ENCODE measurements at places on chromosomes 7 and 10.

DNA sequence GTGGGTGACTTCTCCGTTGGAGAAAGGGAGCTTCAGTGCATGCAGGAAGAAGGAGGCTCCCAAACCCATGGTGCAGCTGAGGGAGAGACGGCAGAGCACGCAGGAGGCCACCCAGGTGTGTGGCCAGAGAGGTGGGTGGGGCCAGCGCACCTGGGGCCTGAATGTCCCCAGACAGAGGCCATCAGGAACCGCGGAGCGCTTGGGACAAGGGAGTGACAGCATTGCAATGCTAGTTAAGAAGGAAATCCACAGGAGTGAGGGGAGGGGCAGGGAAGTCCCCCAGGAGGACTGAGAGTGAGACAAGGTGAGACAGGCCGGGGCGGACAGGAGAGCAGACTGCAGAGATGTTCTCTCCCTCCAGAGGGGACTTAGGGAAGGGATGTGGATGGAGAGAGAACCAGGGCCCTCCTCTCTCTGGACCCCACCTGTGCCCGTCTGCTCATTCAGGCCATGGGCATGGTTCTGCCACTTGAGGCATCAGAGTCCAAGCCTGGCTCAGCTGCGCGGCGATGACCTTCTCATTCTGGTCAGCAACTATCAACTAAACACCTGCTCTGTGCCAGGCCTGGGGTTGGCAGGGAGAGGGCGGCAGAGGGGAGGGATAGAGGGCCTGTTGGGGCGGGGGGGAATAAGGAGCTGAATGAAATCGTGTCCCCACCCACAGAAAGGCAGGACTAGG lies 69.4 kb upstream of the COL13A1 start:
- DNase-seq, result no peak

GRCh38 chr7:74612015-74612829 lies 45.3 kb upstream of the GTF2I start:
- no peak for DNase-seq

DNA sequence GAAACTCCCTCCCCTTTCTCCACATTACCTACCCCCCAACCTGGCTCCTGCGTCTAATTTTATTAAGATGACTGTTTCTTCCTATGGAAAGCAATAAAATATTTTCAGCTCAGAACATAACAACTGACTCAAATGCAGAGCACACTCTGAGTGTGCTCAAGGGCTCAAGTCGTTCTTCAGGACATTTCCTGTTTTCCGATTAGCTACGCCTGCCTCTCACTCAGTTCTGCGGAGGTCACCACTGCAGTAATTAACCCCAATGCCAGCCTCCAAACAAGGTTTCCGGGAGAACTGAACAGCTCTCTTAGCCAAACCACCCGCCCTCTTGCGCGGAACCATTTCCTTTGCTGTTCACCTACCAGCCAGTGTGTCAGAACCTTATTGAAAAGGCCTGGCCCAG lies 19.3 kb downstream of the MYOF start:
- DNase-seq, result no peak

DNA sequence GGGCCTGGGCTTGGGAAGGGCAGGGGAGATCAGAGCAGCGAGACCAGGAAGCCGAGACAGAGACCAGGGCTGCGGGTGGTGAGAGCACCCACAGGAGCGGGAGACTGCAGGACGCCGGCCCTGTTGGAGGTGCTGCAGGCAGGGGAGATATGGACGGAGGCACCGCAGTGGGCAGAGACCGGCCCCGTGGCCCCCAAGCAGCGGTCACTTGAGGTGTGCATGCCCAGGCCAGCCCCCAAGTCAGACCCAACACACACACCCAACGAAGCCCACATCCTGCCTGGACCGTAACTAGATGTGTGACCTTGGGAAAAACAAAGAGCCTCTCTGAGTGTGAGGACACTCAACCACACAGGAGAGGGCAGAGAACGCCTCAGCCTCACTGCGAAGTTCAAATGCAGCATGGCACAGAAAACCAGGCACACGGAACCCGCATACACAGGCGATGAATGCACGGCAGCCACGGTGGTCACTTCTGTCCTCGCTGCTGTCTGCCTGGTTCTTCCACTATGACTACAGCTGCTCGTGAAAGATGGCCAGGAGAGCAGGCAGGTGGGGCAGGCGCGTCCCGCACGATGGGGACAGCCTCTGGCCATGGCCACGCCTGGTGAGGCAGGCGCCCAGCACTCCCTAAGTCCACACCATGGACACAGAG lies 214.7 kb downstream of the MAD1L1 start:
- DNase-seq, result no peak

DNA sequence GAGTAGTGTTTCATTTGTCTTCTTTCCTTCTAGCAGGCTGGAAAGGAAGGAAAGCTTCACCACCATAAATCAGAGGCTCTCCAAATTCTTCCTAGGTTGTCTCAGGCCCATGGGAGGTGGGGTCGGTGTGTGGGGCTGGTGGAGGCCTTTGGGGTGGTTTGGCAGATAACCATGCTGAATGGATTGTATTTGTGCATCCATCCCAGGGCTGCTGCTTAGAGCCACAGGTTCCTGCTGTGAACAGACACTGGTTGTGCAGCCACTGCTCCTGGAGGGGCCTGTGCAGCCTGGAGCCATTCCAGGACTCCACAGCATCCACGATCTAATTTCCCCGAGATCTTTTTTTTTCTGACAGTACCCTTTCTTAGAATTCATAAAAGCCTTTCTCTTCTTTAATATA lies 741.8 kb downstream of the SUGCT start:
- DNase-seq, result no peak

DNA sequence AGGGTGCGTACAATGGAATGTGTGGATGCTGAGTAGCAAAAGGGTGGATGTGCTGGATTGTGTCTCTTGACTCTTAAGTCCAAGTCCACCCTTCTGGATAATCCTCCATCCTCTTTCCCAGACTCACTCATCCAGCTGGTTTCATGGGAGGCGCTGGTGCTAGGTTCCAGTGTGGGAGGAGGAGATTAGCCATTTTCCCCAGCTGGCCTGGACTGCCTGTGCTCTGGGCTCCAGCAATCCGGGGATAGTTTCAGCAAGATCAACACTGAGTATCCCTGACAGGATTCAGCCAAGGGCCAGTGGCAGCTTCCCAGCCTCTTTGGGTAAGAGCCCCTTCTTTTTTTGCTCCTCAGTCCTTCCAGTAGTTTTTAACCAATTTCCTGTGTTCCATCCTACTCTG lies 21.6 kb upstream of the TRIL start:
- DNase-seq, result no peak

GRCh38 chr7:127897704-127898454 lies 133.4 kb downstream of the LRRC4 start:
- DNase-seq, result no peak

DNA sequence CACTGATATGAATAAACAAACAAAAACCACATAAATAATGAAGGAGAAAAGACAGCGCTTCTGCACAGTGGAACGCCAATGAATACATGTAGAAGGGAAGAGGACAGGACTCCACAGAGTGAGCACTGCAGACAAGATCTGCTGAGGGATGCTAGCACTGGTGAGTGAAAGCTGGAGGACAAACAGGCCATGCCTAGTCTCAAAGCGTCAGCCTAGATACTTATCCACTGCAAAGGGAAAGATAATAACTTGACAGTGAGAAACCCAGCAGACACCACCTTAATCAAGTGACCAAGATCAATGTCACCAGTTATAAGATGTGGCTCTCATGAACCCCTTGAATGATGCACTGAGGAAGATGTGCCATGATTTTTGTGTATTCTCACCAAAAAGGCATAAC lies 227.6 kb downstream of the SKAP2 start:
- no peak for DNase-seq

DNA sequence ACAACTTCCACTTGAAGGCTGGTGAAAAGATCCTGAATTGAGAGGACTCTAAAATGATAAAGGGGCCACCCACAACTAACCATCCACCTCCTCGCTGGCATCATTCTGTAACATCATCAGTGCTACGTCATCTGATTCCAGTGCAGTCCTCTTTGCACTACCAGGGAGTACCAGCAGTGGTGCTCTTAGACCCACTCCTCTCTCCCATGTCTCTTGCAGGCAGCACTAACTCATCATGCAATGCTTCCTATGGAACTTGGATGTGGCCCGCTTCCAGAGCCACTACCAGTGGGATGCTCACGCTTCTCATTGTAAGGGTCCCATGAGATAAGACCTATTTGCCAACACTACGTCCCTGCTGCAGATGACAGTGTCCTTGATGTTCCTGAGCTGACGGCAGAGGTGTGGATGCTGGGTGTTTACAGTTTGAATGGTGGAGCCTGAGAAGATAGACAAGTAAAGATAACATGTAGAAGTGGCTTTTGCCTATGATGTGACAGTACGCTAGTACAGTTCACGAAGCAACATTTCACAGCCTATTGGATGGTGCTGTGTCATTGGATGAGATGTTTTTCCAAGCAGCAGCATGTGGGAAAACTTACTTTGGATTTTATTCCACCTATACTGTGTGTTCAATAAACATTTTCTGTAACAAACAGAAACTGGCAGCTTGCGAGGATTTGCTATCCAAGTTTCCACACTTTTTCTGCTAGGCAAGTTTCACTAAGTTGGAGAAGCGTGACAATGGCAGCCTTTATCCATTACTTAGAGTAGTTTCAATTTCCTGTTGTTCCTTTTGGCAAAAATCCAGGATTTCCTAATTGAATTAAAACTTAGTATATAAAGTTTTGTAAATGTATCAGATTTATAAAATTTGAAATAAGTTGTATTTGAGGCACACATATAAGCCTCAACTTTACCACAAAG lies 35.8 kb upstream of the COBL start:
- no peak for DNase-seq

DNA sequence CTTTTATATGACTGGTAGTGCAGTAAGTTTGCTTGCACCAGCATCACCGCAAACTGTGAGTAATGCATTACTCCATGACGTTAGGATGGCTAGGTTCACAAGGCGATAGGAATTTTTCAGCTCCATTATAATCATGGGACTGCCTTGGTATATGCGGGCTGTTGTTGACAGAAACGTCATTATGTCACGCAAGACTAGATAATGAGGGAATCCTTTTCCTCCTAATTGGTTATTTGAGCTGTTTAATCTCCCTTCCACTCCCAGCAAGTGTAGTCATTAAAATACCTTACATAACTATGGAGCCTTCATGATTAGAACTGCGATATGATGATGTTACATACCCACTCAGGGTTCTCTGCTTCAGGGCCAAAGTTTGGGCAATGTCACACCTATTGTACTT lies 17.3 kb downstream of the KLLN start:
- DNase-seq, result no peak

DNA sequence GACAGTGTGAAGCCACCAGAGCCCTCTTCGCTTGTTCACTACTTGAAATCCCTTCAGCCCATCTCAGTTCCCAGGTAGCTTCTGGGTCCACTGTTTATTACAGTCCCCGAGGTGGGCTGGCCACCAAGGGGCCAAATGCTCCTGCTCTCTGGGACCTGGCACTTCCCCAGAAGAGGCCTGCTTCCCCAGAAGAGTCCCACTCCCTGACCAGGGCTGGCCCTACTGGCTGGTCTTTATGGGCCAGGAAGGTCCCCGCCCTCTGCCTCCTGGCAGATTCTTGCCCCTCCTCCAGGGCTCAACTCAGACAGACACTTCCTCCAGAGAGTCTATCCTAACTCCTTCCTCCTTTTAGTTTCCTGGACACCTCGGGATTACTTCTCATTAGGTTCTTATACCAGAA lies 70.7 kb upstream of the LRRC18 start:
- no peak for DNase-seq

GRCh38 chr7:28151965-28152364 lies 28.6 kb downstream of the JAZF1 start:
- no peak for DNase-seq

DNA sequence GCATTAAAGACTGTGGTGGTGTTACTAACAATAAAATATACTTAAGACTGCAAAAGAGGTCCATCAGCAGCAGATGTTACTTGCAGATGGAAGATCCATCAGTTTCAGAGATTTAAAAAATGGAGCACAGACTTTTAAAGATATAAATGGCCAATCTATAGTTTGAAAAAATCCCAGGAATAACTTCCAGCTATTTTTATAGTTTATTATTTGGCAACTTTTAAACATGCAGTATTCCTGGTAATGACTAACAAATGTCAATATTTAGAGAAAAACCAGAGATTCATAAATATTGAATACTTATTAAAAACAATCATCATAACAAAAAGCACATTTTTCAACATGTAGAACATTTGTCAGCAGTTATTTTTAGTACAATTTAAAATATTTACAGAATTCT lies 30.7 kb downstream of the RTKN2 start:
- DNase-seq, result no peak

GRCh38 chr7:147664541-147664940 lies 926.0 kb upstream of the C7orf33 start:
- DNase-seq, result no peak

DNA sequence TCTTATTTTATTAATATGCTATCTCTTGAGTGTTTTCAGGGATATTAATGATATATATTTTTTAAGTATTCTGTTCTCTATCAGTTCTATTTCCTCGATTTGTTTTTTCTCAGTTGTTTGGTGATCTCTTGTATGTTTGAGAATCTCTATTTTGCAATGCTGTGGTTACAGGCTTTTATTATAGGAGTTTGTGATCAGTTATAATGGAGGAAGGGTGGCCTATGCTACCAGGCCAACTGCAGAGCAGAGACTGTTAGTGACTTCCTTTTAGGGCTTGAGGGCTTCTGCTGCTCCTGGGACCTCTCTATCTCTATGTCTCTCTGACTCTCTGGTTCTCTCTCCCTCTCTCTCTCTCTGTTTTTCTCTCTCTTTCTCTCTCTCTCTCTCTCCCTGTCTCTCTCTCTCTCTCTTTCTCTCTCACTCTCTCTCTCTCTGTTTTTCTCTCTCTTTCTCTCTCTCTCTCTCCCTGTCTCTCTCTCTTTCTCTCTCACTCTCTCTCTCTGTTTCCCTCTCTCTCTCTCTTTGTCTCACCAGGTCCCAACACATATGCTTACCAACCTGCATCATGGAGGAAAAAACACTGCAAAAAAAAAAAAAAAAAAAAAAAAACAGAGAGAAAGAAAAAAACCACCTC lies 69.4 kb upstream of the CAV2 start:
- no peak for DNase-seq

All from activated gamma-delta T cell treated with Interleukin-2 at 50 U/mL for 16 hours (primary cell).